ENCODE measurements at places on chromosomes 6 and 20.

- peaks cover 51% of the 10 kb centered on the region for H3K4me1 ChIP-seq
- H3K36me3 ChIP-seq, result no peaks in the 10 kb centered on the region
Measured at GRCh38 chr6:32082935-32083334, 26.2 kb downstream of the TNXB start.

- H3K4me1 ChIP-seq, result peaks cover 6% of the 10 kb centered on the region
- H3K27me3 ChIP-seq, result no peaks in the 10 kb centered on the region
- no peak overlapping the region for H3K4me3 ChIP-seq
- H3K27ac ChIP-seq, result no peak overlapping the region
Measured at GRCh38 chr6:22466665-22467245, 102.6 kb upstream of the HDGFL1 start.

GRCh38 chr6:76790045-76790796, 673.1 kb downstream of the HTR1B start:
- H3K27me3 ChIP-seq, result no peaks in the 10 kb centered on the region
- H3K4me1 ChIP-seq, result no peaks in the 10 kb centered on the region
- H3K4me3 ChIP-seq, result no peak overlapping the region
- no peak for DNase-seq

DNA sequence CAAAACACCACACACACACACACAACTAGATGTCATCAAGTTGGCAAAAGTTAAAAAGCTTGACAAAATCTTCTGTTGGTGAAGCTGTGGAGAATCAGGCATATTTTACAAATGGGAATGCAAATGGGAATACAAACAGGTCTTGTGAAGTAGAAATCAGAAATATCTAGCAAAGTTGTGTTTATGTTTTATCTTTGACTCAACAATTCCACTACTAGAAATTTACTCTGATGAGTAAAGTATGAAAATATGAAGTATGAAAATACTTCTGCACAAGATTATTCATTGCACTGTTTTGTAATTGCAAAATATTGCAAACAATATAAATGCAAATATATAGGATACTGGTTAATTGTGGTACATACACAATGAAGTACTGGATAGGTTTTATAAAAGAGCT, 1166.0 kb upstream of the GJE1 start:
- no peak overlapping the region for H3K27ac ChIP-seq
- H3K27me3 ChIP-seq, result no peaks in the 10 kb centered on the region
- no peak overlapping the region for H3K4me3 ChIP-seq
- no peaks in the 10 kb centered on the region for H3K4me1 ChIP-seq
- H3K36me3 ChIP-seq, result no peaks in the 10 kb centered on the region

GRCh38 chr6:227074-227782, 65.1 kb upstream of the DUSP22 start:
- no peak for DNase-seq
- H3K4me1 ChIP-seq, result peaks cover 19% of the 10 kb centered on the region
- H3K27me3 ChIP-seq, result no peaks in the 10 kb centered on the region
- no peak overlapping the region for H3K4me3 ChIP-seq
- no peaks in the 10 kb centered on the region for H3K36me3 ChIP-seq

DNA sequence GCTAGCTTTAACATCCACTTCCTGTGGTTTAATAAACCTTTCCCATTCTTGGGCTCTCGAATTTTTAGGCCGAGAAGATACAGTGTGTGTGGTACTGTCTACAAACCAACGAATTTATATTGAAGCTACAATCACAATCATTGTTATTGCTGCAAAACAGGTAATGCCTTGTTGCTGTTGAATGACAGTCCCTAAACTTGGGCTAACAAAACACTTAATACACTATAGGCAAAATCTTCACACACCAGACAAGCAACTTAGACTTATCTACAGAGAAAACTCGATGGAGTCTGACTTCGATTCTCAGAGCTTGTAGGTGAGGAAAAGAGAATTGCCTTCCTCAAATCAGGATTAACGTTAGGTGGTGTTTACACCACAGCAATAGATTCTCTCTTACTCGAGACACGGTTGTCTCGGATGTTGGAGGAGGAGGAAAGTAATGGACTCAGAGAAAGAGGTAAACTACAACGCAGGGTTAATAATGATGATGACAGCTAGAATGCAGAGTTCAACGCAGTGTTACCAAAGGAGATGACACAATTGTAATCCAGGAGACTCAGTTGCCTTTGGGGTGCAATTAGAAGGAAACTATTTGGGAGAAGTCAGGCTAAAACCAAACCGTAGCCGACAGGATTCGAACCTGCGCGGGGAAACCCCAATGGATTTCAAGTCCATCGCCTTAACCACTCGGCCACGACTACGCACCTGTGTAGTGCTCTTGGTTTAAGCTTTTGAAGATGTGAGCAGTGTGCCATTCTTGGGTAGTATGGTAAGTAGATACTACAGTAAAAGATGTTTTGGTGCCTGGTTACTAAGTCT, 32.5 kb upstream of the ZNF184 start:
- no peak overlapping the region for H3K27ac ChIP-seq
- H3K36me3 ChIP-seq, result no peaks in the 10 kb centered on the region
- DNase-seq, result no peak
- peaks cover 4% of the 10 kb centered on the region for H3K4me1 ChIP-seq
- no peak overlapping the region for H3K4me3 ChIP-seq
- no peaks in the 10 kb centered on the region for H3K27me3 ChIP-seq

DNA sequence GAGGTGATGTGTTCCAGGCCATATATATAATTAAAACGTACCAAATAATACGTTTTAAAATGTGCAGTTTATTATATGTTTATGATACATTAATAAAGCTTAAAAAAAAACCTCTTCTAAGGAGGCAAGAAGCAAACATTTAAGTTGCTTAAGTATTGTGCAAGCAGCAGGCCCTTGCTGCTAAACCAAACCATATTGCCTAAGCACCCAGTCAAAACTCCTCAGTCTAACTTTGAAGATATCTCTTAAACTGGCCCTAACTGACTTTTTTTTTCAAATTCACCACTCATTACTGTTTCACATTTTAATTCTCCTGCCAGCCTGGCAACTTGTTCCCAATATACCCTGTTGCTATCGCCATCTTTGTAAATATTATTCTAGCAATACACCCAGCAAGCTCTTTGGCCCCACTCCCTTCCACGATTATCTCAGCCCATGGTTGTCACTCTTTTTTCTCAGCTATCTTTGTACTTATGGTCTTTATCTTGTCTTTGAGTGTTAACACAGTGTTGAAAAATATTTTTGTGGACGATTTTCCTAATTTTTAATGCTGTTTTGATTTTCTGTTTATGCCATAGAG, 60.9 kb downstream of the C6orf58 start:
- peaks cover 3% of the 10 kb centered on the region for H3K27me3 ChIP-seq
- H3K36me3 ChIP-seq, result no peaks in the 10 kb centered on the region
- H3K27ac ChIP-seq, result no peak overlapping the region
- no peak for DNase-seq

- no peaks in the 10 kb centered on the region for H3K27me3 ChIP-seq
- no peaks in the 10 kb centered on the region for H3K36me3 ChIP-seq
- no peak for DNase-seq
- H3K4me1 ChIP-seq, result no peaks in the 10 kb centered on the region
- no peak overlapping the region for H3K27ac ChIP-seq
Measured at GRCh38 chr6:160170018-160170680, 48.5 kb downstream of the SLC22A1 start.

GRCh38 chr6:151808371-151809241, 1.1 kb downstream of the ESR1 start:
- H3K4me3 ChIP-seq, result peak overlapping the region; percentile 39
- H3K27me3 ChIP-seq, result no peaks in the 10 kb centered on the region
- H3K4me1 ChIP-seq, result peaks cover 5% of the 10 kb centered on the region
- DNase-seq, result no peak
- H3K36me3 ChIP-seq, result no peaks in the 10 kb centered on the region
- no peak overlapping the region for H3K27ac ChIP-seq

DNA sequence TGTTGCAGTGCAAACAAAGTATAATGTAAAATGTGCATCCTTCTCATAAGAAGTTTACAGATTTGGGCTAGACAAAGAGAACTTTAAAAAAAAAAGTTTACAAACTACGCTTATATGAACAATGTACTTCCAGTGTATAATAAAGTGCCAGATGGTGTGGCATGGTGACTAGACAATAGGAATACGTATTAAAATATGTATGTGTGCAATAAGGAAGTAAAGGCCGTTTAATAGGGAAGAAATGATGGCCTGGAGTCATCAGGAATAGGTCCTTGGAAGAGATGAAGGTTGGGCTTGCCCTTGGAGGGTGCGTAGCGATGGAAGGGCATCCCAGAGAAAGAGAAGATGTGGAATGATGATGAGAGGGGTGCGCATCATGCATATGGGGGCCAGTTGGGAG, 108.2 kb downstream of the SOBP start:
- no peak overlapping the region for H3K27ac ChIP-seq
- H3K4me1 ChIP-seq, result peaks cover 15% of the 10 kb centered on the region
- H3K27me3 ChIP-seq, result no peaks in the 10 kb centered on the region
- no peak overlapping the region for H3K4me3 ChIP-seq
- DNase-seq, result no peak
- no peaks in the 10 kb centered on the region for H3K36me3 ChIP-seq

GRCh38 chr6:168536665-168537539, 95.9 kb downstream of the SMOC2 start:
- DNase-seq, result no peak
- H3K36me3 ChIP-seq, result no peaks in the 10 kb centered on the region
- no peak overlapping the region for H3K27ac ChIP-seq
- no peaks in the 10 kb centered on the region for H3K27me3 ChIP-seq
- no peaks in the 10 kb centered on the region for H3K4me1 ChIP-seq

DNA sequence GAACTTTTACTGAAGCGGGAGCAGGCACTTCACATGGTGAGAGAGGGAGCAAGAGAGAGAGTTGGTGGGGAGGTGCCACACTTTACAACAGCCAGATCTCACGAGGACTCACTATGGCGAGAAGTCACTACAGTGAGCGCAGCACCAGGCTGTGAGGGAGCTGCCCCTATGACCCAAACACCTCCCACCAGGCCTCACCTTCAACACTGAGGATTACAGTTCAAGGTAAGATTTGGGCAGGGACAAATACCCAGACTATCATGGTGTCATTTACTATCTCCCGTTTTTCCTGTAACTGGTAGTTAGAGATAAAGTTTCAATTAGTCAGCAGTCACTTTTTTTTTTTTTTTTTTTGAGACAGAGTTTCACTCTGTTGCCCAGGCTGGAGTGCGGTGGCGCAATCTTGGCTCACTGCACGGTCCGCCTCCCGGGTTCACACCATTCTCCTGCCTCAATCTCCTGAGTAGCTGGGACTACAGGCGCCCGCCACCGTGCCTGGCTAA, 7.8 kb downstream of the RBCK1 start:
- DNase-seq, result no peak
- H3K4me3 ChIP-seq, result no peak overlapping the region
- H3K27ac ChIP-seq, result peak overlapping the region; percentile 2
- H3K4me1 ChIP-seq, result peaks cover 5% of the 10 kb centered on the region
- H3K36me3 ChIP-seq, result peaks cover 91% of the 10 kb centered on the region
- H3K27me3 ChIP-seq, result no peaks in the 10 kb centered on the region

DNA sequence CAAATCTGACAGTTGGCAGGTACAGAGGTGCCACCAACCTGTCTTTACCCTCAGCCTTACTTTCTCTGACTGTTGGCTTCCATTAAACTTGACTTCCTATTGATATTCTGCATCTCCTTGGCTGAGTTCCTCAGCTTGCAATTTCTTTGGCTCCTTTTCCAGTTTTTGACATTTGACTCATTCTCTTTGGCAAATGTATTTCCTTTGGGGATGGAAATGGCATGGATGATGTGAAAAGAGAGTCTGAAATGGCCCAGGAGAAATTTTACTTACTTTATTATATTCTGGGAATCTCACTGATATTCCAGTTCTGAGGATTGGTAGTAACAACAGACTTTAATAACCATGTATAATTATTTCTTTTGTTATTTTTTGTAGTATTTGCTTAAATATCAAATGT, 255.2 kb downstream of the CD109 start:
- no peaks in the 10 kb centered on the region for H3K36me3 ChIP-seq
- H3K4me3 ChIP-seq, result no peak overlapping the region
- no peaks in the 10 kb centered on the region for H3K4me1 ChIP-seq
- H3K27ac ChIP-seq, result no peak overlapping the region
- DNase-seq, result no peak
- no peaks in the 10 kb centered on the region for H3K27me3 ChIP-seq

GRCh38 chr6:136524936-136525413, 25.2 kb downstream of the MAP7 start:
- H3K27ac ChIP-seq, result no peak overlapping the region
- H3K4me1 ChIP-seq, result peaks cover 20% of the 10 kb centered on the region
- no peaks in the 10 kb centered on the region for H3K27me3 ChIP-seq
- no peak overlapping the region for H3K4me3 ChIP-seq
- no peaks in the 10 kb centered on the region for H3K36me3 ChIP-seq

DNA sequence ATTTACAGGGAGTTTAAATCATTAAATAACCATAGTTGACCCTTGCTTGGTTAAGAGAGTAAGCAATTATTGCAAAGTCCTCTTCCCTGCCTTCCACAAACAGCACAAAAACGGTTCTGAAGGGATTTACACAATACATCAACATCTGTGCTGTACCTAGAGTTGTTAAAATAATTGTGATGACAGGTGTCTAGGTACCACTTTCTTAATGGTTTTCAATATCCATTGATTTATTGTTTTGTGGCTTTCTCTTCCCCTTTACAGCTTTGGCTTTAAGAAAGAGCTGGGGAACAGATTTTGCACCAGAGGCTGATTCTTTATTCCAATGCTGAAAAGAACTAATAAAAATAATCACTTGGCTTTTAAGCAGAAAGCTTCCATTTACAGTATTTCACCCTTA, 598 bp upstream of the SOX4 start:
- H3K27ac ChIP-seq, result no peak overlapping the region
- peaks cover 4% of the 10 kb centered on the region for H3K4me1 ChIP-seq
- no peaks in the 10 kb centered on the region for H3K27me3 ChIP-seq
- no peak for DNase-seq
- peak overlapping the region; percentile 97 for H3K4me3 ChIP-seq

- no peaks in the 10 kb centered on the region for H3K4me1 ChIP-seq
- no peaks in the 10 kb centered on the region for H3K36me3 ChIP-seq
- no peak overlapping the region for H3K4me3 ChIP-seq
- DNase-seq, result no peak
- no peaks in the 10 kb centered on the region for H3K27me3 ChIP-seq
- H3K27ac ChIP-seq, result no peak overlapping the region
Measured at GRCh38 chr6:68468244-68468884, 166.7 kb upstream of the ADGRB3 start.

GRCh38 chr6:153790048-153790447, 249.0 kb upstream of the OPRM1 start:
- H3K4me3 ChIP-seq, result no peak overlapping the region
- H3K27me3 ChIP-seq, result no peaks in the 10 kb centered on the region
- H3K4me1 ChIP-seq, result peaks cover 10% of the 10 kb centered on the region
- no peaks in the 10 kb centered on the region for H3K36me3 ChIP-seq
